ENCODE measurements at places on chromosomes 6 and 20.
A peak's percentile ranks its signal among the peaks of the same experiment; 100 is the strongest.

DNA sequence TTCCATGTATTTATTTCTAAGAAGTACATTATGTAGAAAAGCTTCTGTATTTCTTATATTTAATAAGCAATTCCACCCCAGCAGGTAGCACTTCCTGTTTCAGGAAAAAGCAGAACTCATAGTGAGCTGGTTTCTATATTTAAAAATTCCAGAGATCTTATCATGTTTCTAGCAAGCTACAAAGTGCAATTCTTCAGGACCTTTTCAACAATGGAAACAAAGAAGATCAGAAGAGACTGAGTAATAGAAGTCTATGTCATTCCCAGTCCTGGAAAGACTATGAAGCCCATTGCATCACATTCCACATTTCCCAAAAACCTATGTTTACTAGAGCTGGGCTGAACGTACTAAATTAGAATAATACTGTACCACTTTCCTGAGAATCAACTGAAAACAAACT, 302.6 kb upstream of the NRSN1 start:
- DNase-seq = no peak

DNA sequence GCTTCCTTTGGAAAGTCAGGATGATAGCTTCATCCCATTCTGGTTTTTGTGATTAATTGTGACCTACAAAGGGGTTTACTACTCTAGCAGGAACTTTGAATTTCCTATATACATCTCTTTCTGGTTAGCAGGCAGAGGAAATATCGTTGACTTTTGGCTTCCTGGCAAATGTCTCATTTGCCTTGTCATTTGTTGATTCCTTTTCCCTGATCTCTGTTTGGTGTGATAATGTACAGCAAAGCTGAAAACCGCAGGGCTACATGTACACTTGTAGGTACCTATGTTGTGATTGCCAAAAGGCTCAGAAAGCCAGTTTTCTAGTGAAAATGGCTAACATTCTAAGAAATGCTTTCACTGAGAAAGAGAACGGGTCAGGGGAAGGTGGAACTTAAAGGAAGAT, 44.3 kb downstream of the TOP1 start:
- no peak for DNase-seq

GRCh38 chr20:64083378-64083803, 807 bp downstream of the LKAAEAR1 start:
- DNase-seq = peak; percentile 62

GRCh38 chr6:33759887-33760629, 13.4 kb upstream of the IP6K3 start:
- DNase-seq = no peak

DNA sequence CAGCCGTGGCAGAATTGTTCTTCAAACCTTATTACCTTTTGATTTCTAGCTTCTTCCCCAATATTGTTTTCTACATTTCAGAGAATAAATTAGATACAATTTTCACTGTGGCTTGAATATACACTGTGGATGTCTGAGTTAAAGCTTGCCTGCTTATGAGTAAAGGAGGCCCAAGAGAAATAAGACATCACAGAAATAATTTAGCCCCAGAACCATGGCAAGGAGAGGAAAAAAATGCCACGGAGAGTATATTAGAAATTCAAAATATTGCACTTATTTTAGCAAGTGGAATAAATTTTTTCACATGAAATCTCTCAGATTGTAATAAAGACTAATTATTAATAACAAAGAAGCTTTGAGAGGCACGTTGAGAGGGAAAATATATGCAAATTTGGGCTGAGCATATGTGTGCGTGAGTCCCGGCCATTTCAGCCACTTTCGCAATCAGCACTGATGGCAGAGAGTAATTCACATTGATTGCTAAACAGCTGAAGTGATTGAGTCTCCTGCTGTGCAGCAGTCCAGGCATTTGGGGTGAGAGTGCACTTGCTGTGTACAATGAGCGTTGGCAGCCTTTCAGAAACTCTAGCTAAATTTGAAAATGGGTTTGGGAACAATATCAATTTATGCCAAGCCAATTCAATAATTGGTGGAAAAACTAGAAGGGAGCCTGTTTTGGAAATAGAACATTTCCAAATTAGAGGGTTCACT, 596.0 kb downstream of the EPM2A start:
- DNase-seq = no peak

- no peak for DNase-seq
Observed at GRCh38 chr6:164693944-164694343, 615.5 kb downstream of the C6orf118 start.

- DNase-seq = no peak
Observed at GRCh38 chr20:2816030-2816582, at the start of gene TMEM239. Gene TMEM239, plus strand, starts transcription at chr20:2816364. Its CDS starts 191 bp downstream, at chr20:2816555.

GRCh38 chr20:54219751-54220426, 12.0 kb downstream of the PFDN4 start:
- DNase-seq = peak; percentile 65

DNA sequence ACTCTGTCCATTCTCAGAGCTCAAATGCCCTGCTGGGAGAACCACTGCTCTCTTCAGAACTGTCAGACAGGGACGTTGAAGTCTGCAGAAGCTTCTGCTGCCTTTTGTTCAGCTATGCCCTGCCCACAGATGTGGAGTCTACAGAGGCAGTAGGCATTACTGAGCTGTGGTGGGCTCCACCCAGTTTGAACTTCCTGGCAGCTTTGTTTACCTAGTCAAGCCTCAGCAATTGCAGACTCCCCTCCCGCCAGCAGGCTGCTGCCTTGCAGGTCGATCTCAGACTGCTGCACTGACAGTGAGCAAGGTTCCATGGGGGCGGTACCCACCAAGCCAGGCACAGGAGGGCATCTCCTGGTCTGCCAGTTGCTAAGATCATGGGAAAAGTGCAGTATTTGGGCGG, 21.8 kb upstream of the UFL1 start:
- no peak for DNase-seq

DNA sequence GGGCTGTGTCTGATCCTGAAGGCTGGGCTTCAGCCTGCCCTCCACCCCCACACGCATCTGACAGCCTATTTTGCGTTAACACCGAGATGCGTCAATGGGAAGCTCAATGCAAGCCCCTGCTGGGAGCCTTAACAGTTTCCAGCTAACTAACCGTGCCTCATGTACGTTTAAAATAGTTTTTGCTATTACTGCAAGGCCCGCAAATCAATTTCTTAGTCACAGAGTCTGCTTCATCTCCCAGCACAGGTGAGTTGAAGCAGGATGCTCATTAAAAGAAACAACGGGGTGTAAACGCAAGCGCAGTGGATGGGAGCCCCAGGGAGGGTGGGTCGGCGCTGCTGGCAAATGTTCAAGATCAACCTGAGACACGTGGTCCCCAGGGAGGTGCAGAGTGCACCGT, 142.8 kb upstream of the PHACTR3 start:
- DNase-seq = no peak

DNA sequence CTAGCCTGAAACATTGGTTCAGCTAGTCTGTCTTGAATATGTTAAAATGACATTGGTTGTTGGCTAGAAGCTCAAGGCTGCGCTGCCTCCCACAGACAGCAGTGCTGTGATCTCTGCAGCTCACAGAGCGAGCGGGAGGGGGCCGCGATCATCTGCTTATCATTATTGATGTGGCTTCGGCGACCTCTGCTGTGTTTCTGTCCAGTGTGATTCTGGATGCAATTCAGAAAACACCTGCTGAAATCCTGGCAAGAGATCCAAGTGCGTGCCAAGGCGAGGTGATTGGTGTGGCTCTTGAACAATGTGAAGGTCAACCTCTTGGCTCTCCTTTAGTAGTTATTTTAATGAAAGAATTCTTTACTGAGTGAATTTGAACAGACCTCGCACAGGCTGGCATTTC, 142.3 kb upstream of the SASH1 start:
- DNase-seq = no peak

GRCh38 chr6:46011188-46012085, 4.2 kb downstream of the CLIC5 start:
- no peak for DNase-seq

DNA sequence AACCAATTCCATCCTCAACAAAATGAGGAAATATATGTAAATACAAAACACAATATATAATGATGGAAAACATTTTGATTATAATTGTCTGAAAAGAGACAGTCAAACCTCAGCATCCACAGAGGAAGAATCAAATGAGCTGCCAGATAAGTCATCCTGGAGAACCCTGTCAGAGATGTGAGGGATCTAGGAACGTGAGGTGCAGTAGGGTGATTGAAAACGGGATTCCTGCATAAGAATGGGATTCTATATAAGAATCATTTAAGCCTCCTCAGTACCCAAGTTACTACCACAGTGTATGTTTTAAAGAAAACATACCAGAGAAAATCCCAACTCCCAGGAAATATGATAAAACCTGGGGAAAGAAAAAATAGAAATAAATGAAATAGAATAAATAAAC, 690.5 kb downstream of the FRK start:
- DNase-seq = no peak

- no peak for DNase-seq
Observed at GRCh38 chr6:138582573-138582972, 83.3 kb upstream of the NHSL1 start.

GRCh38 chr20:57076152-57076652, 190.2 kb downstream of the BMP7 start:
- DNase-seq = no peak

- no peak for DNase-seq
Observed at GRCh38 chr20:21179757-21180156, 53.9 kb downstream of the KIZ start.

DNA sequence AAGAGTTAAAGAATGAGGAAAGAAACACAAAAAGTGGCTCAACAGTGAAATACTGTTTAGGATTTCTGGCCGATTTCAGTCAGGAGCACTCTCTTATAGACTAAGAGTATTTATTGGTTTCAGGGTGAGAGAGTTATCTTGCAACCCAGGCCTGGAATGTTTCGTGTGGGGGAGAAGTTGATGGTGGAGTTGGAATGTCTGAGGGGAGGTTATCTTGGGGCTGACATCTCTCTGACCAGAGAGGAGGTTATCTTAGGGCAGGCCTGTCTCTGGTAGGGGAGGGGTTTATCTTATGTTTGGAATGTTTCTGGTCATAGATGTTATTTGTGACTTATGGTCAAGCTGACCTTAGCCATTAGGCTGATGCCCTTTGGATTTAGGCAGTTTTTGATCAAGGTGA, 80.3 kb downstream of the HTR1B start:
- DNase-seq = no peak

- DNase-seq = peak; percentile 92
Observed at GRCh38 chr6:31114541-31114878, at the start of gene PSORS1C1. Gene PSORS1C1, plus strand, starts transcription at chr6:31114800. Its CDS starts 14,833 bp downstream, at chr6:31129633.

DNA sequence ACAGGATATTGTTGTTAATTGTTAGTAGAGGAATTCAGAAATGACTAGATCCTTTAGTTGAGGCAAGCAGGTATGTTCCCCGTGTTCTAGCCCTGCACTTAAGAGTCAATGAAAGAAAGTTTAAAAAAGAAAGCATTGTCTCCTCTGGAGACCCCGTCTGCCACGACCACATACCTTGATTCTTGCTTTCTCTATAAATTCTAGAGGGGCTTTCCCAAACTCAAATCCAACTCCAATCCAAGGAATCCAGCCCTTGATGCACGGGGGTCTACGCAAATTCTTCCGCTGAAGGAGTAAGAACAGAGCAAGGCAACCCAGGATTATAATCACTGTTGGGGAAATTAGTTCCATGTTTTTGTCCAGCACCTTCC, 401 bp downstream of the CYP39A1 start:
- no peak for DNase-seq

GRCh38 chr6:56364827-56365339, 117.5 kb upstream of the COL21A1 start:
- peak; percentile 39 for DNase-seq

GRCh38 chr20:61977419-61977786, 88.3 kb downstream of the TAF4 start:
- no peak for DNase-seq

GRCh38 chr6:121093928-121094327, 240.4 kb downstream of the TBC1D32 start:
- DNase-seq = peak; percentile 5

DNA sequence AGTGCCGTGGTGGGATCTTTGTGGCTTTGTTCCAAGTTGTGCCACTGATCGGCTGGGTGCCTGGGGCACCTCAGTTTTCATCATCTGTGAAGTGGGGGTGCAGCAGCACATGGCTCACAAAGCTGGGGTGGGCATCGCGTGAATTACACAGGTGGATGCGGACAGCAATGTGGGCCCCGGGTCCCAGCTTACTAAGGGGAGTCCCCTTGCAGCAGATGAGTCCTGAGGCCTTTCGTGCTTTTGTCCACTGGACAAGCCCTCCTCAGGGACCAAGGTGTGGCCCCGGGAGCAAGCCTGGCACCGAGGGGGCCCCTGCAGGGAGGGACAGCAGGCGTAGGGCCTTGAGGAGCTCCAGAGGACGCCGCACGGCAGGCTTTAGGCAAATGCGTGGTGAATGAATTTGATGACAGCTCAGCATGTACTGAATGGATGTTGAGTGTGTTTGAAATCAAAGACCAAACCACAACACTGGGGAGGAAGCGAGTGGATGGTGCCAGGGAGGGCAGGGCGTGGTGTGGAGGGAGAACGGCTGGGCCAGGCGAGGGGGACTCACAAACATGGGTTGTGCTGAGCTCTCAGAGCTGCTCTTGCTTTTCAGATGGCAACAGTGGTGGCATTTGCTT, 53.2 kb downstream of the IRF4 start:
- DNase-seq = no peak

DNA sequence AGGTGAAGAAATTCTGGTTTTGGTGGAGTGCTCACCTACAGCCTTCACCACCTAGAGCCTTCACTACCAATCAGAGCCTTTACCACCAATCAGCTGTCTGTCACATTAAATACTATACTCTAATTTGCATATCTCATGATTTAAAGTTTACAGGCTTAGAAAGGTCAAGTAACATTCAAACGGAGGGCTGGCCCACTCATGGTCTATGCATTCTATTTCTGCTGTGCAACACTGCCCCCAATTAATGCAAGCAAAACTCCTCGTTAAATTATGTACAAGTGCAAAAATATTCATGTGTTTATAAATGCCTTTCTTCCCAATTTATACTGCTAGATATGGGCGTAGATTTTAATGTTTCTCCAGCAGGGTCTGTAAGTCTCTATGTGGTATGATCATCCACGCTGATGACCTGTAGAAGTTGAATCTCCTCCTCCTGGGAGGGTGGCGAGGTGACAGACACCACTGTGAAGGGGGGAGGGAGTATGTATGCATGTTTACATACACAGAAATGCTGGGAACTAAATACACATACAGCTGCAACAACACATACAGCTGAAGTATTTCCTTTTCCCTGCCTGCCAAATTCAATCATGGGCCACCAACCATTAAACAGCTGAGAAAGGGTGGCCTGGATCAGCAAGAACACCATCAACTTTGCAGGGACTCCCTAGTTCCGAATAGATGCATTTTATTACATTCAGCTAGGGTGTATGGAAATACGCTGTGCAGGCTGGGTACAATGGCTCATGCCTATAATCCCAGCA, 13.1 kb downstream of the RRAGD start:
- DNase-seq = no peak

- no peak for DNase-seq
Observed at GRCh38 chr20:51132279-51132678, 109.4 kb upstream of the KCNG1 start.
